Cerebellar nuclear complex (tissue), 1 donor: ENCODE measurements at places on chromosomes 12 and 14.
A peak's percentile ranks its signal among the peaks of the same experiment; 100 is the strongest.

- DNase-seq, result no peak
Observed at GRCh38 chr12:76341436-76342030, 6.7 kb downstream of the BBS10 start.

DNA sequence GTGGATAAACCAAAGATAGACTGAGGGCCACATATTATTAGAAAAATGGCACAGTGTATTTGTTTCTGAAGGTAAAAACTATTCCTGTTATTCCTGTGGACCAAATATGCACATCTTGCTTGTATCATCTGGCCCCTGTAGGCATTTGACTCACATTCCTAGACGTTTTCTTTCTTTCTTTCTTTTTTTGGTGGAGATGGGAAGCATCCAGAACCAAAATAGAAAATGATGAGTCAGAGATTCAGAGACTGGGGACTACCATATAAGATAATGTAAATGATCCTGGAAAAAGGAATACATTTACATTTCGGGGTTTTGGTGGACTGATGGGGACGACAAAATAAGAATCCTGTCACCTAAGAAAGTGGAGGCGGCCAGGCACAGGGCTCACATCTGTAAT is 24.2 kb downstream of the TRIM9 start:
- no peak for DNase-seq

DNA sequence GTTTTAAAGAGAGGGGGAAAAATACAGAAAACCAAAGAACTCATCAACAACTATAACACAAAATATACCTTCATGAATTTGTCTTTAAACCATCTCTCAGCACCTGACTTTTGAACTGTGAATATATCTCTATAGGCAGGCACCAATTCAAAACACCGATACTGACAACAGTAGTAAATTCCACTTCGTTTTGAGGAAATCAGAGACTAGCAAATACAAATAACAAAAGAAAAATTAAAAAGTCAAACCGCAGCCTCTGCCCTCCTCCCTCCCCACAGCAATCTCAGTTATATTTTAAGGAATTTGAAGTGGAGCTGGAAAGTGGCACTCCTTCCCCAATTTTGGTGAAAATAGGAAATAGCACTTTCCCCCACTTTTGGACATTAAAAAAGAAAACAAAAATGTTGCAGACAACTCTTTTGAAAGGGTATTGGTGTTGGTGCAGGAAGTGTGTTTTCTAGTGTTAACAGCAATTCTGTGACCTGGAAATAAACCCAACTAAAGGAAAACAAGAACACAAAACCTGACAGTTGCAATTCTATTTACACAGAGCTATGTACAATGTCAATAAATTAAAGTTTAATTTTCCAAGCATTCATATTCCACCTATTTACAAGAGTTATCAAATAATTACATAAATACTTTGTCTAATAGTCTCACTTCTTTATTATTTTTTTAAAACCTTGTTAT is 13.5 kb downstream of the TBX3 start:
- no peak for DNase-seq

DNA sequence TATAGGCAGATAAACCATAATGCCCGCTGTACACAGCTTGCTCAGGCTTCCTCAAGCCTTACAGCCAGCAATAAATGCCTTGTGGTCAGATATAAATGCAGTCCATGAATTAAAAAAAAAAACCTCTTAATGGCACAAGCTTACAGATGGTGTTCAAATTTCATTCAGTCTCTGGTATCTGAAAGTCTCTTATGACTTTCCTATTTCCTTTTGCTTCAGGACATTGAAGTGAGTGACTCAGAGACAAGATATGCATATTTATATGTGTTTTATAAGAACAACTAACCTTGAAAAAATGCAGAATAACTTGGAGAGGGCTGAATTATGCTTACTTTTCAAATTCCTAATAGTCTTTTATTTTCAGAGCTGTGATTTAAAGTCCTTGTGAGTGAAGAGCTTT is 426.9 kb upstream of the MIS18BP1 start:
- no peak for DNase-seq

DNA sequence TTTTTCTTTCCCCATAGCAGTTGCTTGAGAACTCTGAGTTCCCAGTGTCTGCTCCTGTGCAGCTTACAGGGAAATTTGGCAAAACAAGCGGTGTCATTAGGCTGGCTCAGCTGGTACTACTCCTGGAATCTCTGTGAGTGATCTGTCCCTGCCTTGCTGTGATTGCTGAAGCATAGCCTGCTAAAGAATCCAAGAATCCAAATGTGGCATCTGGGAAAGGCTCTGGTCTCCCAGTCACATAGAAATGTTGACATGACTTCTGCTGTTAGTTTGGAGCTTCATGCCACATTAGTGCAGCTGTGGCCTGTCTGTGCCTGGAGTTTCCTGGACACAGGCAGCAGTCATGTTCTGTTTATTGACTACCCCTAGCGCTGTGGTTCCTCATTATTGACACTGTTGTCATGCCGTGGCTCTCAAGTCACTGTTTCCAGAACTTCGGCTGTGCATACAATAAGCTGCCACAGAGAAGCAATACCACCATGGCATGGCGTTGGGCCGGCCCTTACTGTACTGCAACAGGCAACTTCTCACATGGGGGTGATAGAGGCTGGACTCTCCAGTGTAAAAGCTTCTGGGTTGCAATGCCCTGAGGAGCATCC is 166.8 kb downstream of the MYRFL start:
- peak; percentile 20 for DNase-seq
